ENCODE measurements at places on chromosomes 5 and 9.

GRCh38 chr5:52786949-52787599 lies 642 bp upstream of the ITGA1 start:
- DNase-seq, result peak; percentile 54

GRCh38 chr9:2191609-2191972 lies 176.4 kb downstream of the SMARCA2 start:
- no peak for DNase-seq

DNA sequence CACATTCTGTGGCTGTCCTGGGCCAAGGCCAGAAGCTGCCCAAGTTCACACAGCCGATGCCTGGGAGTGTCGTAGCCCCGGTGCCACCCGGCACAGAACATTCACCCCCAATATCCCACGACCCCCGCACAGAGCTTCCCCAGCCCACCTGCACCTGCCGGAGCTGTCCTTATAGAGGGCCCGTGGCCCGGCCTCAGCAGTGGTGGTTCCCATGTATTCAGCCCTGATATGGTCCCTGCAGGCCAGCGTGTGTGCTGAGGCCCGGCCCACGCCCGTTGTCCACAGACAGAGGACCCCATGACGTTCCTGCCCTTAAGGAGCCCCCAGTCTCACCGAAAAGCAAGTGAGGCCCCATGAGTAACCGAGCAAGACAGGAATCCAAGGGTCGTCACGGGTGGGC lies 5.3 kb upstream of the GFI1B start:
- no peak for DNase-seq

DNA sequence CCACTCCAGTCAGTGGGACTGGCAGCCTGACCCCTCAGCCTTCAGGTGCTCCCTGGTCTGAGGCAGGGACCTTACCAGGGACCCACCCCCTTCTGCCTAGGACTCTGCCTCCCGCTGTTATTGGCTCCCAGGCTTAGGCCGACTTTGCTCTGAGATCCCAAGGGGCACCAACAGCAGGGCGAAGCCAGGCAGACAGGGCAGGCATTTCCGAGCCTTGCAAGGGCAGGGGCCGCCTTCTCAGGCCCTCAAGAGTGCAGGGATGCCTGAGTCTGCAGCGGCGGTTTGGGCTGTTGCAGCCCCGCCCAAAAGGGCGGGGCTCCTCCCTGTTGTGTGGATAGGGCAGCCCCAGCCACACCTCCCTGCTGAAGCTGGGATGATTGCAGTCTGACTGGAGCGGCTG lies 644.6 kb downstream of the PRR16 start:
- peak; percentile 17 for DNase-seq

DNA sequence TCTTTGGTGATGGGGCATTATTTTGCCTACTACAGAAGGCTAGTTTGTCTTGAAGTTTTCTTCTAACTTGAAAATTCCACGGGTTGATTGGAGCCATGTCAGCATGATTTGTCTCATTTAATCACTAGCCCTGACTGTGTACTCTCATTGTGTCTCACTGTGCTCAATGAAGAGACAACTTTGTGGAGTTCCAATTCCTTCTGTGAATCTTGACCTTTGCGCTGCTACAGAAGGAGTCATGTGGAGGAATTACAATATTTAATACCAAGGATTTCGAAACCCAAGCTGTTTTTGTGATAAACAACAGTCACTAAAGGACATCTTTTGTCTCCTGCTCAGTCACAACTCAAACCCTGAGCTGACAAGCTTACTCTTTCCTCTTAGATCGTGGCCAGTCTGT lies 98.6 kb upstream of the ACTBL2 start:
- DNase-seq, result no peak
